Type B pancreatic cell (in vitro differentiated cells): ENCODE measurements at places on chromosomes 16 and 17.

- no peak for DNase-seq
These were observed 23.2 kb upstream of the DUSP14 start for GRCh38 chr17:37466471-37466870.

DNA sequence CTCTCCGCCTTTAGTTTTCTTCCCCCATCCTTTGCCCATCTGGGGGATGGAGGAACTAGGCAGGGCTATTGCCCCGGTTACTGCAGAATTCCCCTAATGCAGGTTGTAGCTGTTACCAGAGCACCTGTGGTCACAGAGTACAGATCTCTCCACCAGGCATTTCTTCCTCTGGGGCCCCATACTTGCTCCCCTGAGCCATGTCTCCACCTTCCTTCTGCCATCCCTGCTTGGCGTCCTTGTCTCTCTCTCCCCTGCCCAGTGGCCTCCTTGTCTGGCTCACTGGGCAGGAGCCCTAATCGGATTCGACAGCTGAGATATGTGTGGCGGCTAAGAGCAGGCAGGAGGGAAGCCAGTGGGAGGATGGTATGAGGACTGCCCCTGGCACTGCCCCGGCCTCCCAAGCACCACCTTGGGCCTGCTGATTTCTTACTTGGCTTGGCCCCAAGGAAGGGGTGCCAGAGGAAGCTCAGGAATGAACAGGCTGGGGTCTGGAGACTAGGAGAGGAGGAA, 2.0 kb downstream of the RARA start:
- DNase-seq, result no peak

DNA sequence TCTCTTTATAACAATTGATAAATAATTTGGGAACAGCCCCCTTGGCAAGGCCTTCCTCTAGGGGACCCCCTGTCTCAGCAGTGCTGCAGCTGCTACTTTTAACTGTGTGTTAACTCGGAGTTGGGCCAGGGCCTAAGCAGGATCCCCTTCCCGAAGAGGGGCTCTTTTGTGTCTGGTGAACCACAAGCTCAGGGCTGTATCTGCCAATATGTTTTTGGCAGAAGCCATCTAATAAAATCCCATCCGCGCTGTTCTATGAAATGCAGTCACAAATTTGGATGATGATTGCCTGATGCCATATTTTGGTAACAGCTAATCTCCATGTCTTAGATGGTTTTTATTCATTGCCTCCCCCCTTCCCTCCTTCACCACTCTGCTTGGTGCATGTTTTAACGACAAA, 267.7 kb downstream of the FTO start:
- no peak for DNase-seq

DNA sequence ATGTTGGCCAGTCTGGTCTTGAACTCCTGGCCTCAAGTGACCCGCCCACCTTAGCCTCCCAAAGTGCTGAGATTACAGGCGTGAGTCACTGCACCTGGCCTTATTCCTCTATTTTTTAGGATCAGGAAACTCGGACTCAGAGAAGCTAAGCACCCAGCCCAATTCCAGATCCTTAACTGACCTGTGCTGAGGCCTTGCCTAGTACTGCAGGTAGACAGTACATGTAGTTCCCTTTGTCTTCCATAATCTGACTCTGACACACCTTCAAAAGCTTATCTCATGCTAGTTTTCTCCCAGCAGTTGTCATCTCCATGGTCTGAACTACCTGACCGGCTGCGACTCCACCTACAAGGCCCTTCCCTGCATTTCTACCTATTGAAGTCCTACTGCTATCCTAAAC, 65.7 kb upstream of the AXIN2 start:
- DNase-seq, result no peak

GRCh38 chr17:38424297-38424972, 3.8 kb upstream of the ARHGAP23 start:
- DNase-seq, result no peak

DNA sequence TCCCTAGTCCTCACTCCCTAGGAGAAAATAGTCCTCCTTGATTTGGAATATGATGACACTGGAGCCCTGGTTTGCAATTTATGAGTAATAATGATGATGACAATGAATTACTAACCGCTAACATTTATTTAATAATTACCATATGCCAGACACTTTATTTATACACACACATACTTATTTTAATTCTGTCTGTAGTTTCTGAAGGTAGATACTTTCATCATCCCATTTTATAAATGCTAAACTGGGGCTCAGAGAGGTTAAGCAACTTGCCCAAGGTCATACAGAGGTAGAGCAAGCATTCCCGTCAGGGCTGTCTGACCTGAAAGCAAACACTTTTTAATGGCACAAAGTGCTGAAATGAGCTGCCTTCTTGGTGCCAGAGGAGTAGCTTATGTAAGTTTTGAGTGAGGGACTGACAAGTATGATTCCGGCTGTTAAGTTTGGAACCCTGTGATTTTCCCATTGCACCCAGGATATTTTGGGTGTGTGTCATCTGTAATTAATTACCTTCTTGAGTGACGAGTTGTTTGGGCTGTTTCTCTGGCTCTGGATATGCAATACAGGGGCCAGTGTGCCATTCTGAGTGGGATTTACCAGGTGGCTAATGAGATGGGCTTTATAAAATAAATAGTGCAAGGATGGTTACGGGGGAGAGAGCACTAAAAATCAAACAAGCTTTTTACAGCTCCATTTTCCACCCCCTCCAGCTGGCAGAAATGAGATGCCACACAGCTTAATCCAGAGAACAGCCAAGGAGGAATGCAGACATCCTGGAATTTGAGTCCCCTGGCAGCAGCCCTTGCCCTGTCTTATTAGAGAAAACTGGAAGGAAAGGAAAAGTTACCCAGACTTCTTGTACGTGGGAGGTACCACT, 211.8 kb downstream of the SNX29 start:
- no peak for DNase-seq

- DNase-seq, result peak; percentile 87
These were observed 42.4 kb upstream of the MRPS23 start for GRCh38 chr17:57892146-57892819.

DNA sequence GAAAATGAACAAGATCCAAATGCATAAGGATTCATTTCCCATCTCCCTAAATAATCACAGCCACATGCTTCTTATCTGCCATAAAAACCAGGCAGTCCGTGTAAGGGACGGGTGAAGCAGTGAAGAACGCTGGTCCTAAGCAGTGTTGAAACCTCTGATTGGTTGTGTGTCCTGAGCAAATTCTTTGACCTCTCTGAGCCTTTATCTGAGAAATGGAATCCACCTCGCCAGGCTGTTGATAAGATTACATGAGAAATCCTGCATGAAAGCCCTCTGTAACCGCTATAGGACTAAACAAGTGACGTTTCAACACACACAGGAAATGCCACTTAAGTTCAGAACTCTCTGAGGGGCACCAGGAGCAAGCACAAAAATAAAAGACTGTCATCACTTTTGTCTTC, 26.8 kb downstream of the GAS7 start:
- no peak for DNase-seq

GRCh38 chr17:56108811-56109284, 44.4 kb upstream of the ANKFN1 start:
- DNase-seq, result no peak

- no peak for DNase-seq
These were observed 7.4 kb downstream of the GIP start for GRCh38 chr17:48960834-48961515.

DNA sequence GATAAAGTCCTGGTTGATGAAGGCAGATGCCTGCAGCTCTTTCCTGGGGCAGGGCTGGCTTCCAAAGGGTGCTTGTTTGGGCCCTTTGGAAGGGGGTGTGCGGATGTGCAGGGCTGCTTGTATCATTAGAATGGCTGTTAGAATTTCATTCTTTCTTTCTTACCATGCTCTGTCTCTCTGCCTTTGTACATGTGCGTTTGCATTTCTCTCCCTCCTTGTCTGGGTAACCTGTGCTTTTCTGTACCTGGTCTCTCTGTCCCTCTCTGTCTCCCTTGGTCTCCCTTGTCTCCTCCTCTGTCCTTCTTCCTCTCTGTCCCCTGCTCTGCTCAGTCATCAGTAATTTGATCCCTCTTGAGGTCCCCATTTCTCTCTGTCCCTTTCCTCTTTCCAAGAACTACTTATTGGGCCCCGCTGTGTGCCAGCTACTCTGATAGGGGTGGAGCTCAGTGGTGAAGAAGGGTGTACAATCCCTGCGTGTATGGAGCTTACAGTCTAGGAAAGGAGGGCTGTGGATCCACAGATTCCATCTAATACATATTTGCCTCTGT, 69.3 kb downstream of the PLCG2 start:
- DNase-seq, result no peak

DNA sequence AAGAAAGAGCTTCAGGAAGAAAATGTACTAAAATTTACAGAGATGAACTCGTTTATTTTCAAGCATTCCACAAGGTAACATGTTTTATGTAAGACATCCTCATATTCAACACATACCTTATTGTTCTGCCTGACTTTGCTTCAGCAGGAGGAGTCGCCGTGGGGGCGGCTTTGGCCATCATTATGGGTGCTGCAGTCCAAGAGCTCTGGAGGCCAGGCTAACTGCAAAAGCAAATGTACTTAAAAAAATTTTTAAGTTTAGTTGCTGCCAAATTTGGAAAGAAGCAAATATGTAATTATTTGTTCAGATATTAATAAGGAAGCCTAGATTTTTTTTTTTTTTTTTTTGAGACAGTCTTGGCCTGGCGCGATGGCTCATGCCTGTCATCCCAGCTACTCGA, 4.1 kb upstream of the SPG7 start:
- DNase-seq, result no peak

DNA sequence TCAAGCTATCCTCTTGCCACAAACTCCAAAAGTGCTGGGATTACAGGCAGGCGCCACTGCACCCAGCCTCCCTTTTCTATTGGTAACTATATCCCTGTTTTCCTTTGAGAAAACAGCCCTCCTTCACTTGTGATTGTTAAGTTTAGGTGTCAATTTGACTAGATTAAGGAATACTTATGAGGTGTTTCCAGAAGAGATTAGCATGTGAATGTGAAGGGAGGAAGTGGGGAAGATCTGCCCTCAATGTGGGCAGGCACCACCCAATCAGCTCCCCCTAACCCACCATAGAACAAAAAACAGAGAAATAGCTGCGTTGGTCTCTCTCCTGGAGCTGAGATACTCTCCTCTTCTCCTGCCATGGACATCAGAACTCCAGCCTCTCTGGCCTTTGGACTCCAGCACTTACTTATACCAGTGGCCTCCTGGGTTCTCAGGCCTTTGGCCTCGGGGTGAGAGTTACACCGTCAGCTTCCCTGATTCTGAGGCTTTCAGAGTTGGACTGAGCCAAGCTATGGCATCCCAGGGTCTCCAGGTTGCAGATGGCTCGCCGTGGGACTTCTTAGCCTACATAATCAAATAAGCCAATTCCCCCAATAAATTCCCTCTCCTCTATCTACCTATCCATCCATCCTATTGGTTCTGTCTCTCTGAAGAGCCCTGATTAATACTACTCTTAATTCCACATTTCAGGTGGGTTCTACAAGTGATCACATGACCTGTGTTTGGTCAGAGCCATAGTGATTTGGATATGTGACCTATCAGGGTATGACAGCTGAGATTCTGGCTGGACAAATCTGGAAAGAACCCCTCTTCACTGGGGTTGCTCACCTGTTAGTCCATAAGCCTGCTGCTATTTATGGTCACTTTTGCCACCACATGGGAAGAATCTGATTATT, 12.0 kb upstream of the STAT3 start:
- no peak for DNase-seq

- DNase-seq, result no peak
These were observed 148.4 kb downstream of the PITPNC1 start for GRCh38 chr17:67525239-67526135.

- no peak for DNase-seq
These were observed 15.7 kb downstream of the MTSS2 start for GRCh38 chr16:70670175-70670574.

- no peak for DNase-seq
These were observed 227.3 kb downstream of the HS3ST3A1 start for GRCh38 chr17:13374203-13375143.

DNA sequence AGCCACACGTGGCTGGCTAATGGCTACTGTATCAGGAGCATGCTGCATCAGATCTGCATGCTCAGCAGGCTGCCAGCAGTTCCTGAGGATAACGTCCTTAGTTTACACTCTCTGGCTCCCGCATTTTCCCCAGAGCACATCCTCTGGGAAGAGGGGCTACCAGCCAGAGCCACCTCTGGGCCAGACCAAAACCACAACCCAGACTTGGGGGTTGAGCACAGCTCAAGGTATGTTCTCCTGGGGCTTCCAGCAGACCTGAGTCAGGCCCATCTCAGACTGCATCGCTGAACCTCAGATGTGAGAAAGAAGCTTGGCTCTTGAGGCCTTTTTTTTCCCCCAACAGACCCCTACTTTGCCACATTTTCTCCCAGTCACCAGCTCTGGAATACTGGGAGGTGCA, 23.7 kb upstream of the WSCD1 start:
- DNase-seq, result no peak

GRCh38 chr16:48384520-48385252, 527 bp downstream of the SIAH1 start:
- peak; percentile 76 for DNase-seq

DNA sequence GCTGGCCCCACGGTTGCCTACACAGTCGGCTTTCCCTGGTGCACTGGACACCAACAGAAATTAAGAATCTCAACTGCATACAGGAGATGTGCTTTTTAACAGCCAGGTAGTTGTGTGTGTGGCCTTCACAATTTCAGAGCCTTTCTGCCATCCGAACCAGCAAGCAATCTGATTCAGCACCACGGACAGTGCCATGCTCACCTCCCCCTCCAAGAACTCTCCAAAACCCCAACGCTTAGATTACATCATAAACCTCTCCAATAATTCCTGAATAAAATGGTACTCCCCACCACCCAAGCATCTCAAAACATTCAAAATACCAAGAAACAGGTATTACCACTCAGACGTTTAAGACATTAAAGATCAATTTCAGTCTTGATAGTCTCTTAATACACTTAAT, 31.8 kb downstream of the USP7 start:
- no peak for DNase-seq

GRCh38 chr17:42704490-42704836, 22.1 kb downstream of the CNTNAP1 start:
- DNase-seq, result no peak

GRCh38 chr17:63542942-63543821, 7.1 kb upstream of the DCAF7 start:
- no peak for DNase-seq

- DNase-seq, result no peak
These were observed 58.2 kb downstream of the MAF start for GRCh38 chr16:79542237-79542774.

DNA sequence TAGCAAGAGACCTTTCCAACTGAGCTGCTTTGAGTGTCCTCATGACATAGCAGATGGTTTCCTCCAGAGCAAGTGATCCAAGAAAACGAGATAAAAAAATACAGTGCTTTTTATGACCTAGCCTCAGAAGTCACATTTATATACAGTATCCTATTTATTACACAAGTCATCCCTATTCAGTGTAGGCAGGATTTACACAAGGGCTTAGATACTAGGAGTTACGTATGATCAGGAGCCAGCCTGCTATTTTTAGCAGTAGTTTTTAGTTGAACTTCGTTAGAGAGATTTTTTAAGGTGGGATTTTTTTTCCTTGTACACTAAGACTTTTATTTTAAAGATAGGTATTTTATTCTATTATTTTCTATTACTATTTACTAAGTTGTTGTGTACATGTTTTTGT, 58.4 kb downstream of the PHKB start:
- DNase-seq, result no peak
